ENCODE measurements at places on chromosomes 16 and 17. TPM values are rescaled to one million over a fixed set of nuclear protein-coding genes. Genes with fewer than 3 reads are reported as not detected.

CACNA1H gene
- 0.65 TPM for total RNA-seq

G6PC1 gene
- not detected for total RNA-seq

DPEP1 gene
- 82.2 TPM for total RNA-seq

TBC1D3G gene
- total RNA-seq: not detected

ACSM2B gene
- total RNA-seq: not detected

NAGPA gene
- total RNA-seq: 30.5 TPM

ZNF267 gene
- total RNA-seq: 5.1 TPM

CHST6 gene
- total RNA-seq: not detected

TBC1D3D gene
- 0.10 TPM for total RNA-seq

PIK3R6 gene
- total RNA-seq: not detected

HOXB2 gene
- total RNA-seq: 7.0 TPM

SPATA32 gene
- total RNA-seq: not detected

NDRG4 gene
- total RNA-seq: 2.1 TPM

GRCh38 chr17:50768346-50768761 is 1.0 kb upstream of the ANKRD40CL start:
- DNase-seq: peak; percentile 97

- DNase-seq: no peak
Observed at GRCh38 chr17:68238164-68238870, 9.5 kb upstream of the AMZ2 start.

DNA sequence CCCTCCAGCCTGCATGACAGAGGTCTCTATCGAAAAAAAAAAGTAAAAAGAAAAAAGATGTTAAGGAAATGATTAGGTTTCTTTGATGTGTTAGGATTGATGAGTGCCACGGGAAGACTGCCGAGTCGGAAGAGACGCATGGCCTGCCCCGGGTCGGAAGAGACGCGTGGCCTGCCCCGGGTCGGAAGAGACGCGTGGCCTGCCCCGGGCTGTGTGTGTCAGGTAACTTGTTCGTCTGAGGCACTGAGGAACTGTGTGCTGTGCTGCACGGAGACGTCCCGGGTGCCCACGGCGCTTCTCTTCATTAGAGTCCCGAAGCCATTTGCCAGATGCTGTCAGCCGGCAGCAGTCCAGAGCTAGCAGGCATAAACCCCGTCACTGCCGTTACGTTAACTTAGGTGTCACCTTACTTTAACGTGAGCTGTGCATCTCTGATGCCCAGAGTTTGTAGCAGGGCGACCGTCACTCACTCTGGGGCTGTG is 40.5 kb upstream of the FASN start:
- DNase-seq: no peak

DNA sequence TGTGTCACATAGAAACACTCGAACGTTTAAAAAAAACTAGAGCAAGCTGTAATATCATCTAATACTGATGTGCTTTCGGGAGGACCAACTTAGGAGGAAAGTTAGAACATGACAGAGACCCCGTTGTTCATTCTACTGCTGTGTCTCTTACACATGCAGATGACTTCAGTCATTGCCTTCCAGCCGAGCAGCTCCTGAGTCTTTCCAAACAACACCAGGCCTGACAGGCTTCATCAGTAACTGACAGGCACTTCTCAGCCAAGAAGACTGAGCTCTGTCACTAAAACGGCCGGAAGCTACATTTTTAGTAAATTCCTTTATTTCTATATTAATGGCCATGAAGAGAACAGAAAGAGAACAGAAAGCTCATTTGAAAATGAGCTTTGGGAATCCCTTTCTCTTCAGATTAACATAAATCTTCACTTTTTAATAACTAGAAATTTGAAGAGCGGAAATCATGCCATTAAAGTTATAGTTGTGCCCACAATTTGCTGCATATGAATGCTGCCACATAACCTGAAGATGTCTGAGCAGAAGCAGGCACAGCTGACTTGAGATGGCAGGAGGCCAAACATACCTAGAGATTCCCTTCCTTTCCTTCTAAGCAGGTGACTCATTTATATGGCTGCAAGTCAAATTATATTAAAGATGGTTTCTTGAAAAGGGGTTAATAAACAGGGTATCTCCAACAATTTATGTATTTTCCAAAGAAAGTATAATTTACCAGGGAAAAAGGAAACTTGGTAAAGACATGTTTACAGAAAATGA is 148.9 kb downstream of the ITFG1 start:
- DNase-seq: peak; percentile 38

DNA sequence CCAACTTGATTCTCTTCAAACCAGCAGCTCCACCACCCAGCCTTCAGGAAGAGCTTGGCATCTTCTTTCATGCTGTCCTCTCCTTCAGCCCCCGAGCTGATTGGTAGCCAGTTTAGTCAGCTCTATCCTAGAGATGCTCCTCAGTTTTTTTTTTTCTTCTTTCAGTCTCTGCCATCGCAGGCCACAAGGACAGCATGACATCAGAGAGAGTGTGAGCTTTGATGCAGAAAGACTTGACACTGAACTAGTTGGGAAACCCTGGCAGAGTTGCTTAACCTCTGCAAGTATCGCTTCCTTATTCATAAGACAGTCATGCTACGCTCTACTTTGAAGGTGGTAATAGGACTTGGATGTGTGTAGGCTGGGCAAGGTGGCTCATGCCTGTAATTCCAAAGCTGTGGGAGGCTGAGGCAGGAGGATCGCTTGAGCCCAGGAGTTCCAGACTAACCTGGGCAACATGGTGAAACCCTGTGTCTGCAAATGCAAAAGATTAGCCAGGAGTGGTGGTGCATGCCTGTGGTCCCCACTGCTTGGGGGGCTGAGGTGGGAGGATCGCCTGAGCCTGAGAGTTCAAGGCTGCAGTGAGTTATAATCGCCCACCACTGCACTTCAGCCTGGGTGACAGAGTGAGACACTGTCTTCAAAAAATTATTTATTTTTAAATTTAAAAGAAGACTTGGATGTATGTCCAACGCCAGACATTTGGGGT is 2.6 kb downstream of the CD300LB start:
- no peak for DNase-seq

- no peak for DNase-seq
Observed at GRCh38 chr17:17993366-17993765, 20.7 kb downstream of the DRC3 start.

DNA sequence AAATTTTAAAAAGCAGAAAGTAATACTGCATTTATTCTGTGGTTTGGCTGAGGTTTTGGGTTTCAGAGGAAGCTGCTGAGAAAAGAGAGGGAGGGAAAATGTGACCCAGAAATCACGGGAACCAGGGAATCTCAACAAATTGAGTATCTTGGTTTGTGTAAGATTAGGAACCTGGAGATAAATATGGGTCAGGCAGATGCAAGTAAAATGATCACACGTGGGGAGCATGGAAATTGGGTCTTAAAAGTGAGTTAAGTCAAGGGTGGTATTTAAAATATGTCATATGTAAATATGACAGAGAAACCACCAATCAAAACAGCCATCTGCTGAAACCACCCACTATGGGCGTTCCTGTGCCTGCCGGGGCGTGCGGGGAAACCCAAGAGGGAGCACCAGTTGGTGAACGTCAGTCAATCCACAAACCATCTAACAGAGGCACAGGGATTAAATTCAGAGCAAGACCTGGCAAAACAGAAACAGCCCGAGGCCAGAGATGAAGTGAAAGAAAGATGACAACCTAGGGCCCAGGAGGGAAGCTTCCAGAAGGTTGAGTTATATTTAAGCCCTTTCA is 33.4 kb downstream of the CDH13 start:
- DNase-seq: no peak

- no peak for DNase-seq
Observed at GRCh38 chr17:38350035-38350434, 1.6 kb upstream of the SOCS7 start.

DNA sequence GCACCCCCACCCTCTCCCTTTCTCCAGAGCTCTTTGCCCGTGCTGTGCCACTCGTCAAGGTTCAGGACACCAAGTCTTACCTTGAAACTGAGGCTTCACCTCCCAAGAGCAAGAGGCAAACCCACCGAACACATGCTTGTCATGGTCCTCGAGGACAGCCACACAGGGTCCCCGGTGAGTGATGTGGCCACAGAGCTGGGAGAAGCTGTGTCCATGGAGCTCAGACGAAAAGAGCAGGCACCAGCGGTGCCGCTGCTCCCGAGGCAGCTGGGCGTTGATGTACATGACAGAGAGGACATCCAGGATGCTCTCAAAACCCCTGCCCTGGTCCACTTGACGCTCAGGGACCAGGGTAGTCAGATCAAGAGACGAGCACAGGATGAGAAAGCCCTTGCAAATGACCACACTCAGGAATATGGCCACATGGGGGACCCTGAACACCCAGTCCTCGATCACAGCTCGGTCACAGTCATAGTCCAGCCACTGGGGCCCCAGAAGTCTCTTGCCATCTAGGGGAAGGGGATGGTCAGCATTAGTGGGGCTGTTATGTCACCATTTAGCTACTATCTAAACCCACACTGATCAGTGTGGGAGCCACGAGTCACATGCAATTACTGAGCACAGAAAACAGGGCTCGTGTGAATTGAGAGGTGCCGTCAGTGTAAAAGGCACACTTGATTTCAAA is 17.8 kb downstream of the MEAK7 start:
- DNase-seq: no peak

- DNase-seq: no peak
Observed at GRCh38 chr16:77711179-77711578, 11.1 kb upstream of the NUDT7 start.

DNA sequence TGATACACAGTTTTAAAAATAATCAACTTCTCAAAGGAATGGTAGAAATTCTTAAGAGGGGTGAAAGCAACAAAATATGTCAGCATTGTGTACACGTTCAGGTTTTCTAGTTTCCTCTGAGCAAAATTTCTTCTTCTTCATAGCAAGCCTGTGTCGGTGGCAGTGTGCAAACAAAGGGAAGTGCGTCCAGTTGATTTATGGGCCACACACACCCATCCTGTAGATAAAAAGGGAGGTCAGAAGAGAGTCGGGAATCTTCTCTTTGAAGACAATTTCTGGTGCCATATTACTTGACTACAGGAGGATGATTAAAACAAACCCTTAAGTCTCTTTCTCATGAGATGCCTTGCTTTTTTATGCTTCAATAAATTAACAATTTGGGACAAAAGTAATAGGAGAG is 484.1 kb upstream of the SALL1 start:
- DNase-seq: no peak

- no peak for DNase-seq
Observed at GRCh38 chr16:85415196-85416090, 197.7 kb upstream of the GSE1 start.

GRCh38 chr16:88601313-88602036 is 31.3 kb downstream of the ZC3H18 start:
- DNase-seq: no peak

GRCh38 chr16:4330277-4330874 is 14.5 kb downstream of the GLIS2 start:
- DNase-seq: peak; percentile 80

DNA sequence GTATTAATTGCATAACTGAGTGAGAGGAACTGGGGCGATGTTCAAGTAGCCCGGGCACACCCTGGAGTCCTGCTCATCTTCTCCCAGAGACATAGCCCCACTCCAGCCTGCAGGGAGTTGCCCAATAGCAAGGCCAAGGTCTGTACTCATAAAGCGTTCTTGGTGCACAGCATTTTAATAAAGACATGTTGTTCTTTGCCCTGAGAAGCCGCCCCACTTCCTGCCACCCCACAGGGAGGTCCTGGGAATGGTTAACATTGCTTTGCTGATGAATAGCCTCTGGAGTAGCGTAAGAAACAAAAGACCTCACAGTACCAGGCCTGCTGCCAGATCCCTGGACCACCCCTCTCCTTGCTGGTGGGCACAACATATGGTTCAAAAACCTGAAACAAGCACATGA is 21.6 kb upstream of the CDH1 start:
- DNase-seq: no peak

- DNase-seq: no peak
Observed at GRCh38 chr16:58039829-58040495, 14.4 kb downstream of the MMP15 start.

DNA sequence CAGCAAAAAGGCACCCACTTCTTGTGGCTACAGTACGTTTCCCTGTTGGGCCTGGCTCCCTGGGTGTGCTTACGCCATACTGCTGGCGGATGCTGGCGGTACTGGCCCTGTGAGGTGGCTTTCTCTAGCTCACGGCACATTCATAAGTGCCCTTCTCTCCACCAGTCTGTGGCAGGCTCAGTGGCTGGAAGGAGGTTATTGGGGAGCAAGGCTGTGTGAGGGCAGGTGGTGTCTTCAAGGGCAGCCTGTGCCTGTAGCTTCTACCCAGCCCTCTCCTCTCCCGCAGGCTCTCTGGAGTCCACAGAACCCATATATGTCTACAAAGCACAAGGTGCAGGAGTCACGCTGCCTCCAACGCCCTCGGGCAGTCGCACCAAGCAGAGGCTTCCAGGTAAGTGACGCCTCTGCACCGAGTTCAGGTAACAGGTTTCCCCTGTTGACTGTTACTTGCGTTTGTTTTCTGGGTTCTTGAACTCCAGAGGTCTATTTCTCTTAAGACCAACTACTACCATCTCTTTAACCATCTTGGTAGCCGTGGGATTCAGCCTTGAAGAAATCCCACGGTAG is 20.6 kb downstream of the NTAN1 start:
- no peak for DNase-seq

GRCh38 chr16:397736-398332 is 835 bp downstream of the NME4 start:
- DNase-seq: peak; percentile 59

DNA sequence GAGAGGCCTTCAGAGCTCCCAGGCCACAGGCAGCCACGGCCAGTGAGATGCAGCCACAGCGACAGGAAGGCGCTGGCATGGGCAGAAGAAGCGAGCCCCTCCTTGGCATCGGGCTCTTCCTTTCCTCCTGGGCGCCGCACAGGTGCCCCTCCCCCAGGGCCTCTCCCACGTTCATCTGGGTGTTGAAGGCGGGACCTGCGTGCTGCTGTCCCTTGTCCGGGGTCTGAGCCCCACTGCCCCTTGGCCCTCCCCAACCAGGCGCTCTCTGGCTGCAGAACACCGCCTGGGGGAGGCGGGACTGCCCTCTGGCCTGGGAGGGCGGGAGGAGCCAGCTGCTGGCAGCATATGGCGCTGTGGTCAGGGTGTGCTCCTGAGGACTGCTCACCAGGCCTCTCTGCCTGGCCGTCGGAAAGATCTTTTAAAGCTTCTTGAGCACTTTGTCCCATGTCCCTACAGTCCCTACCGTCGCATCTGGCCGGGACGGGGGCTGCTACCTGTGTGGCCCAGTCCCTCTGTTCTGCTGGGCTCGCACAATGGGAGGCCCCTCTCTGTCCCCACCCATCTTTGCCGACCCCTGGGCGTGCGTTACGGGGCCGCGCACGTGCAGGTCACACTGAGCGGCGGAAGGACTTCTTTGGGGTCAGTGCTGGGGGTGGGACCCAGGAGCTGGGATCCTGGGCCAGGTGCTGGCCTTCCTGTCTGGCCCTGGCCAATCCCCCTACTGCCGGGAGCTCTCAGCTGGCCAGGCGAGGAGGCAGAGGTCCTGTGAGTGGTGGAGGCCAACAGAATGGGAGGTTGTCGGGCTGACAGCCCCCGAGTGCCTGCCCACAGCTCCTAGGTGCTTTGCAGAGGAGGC is 1.7 kb downstream of the SLC25A10 start:
- peak; percentile 64 for DNase-seq
